ENCODE measurements at places on chromosomes 11 and 22.
A peak's percentile ranks its signal among the peaks of the same experiment; 100 is the strongest.

DNA sequence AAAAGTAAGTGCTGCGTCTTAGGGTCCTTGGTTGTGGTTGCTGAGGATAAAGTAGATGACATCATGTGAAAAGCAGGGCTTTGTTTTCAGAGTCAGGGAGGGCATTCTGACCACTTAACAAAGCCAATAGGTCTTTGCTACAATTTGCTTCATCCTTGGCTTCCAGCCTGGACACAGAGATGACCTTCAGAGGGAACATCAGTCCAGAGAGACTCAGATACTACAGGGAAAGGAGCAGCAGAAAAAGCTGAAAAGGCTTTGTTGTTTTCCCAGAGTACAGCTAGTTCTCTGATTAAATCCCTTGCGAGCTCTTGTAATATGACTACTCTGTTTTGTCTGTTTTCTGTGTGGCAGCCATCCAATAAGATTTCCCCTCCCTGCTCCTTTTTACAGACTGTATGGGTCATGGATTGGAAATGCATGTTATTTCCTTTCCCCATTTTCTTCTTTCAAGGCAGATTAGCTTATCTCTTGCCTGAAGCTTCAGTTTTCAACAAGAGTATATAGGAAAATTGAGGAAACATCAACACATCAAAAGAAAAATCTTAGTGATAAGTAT is 31.9 kb downstream of the ATG13 start:
- peak; percentile 98 for ATAC-seq

- no peak for ATAC-seq
Measured at GRCh38 chr11:13713982-13714381, 45.5 kb downstream of the FAR1 start.

DNA sequence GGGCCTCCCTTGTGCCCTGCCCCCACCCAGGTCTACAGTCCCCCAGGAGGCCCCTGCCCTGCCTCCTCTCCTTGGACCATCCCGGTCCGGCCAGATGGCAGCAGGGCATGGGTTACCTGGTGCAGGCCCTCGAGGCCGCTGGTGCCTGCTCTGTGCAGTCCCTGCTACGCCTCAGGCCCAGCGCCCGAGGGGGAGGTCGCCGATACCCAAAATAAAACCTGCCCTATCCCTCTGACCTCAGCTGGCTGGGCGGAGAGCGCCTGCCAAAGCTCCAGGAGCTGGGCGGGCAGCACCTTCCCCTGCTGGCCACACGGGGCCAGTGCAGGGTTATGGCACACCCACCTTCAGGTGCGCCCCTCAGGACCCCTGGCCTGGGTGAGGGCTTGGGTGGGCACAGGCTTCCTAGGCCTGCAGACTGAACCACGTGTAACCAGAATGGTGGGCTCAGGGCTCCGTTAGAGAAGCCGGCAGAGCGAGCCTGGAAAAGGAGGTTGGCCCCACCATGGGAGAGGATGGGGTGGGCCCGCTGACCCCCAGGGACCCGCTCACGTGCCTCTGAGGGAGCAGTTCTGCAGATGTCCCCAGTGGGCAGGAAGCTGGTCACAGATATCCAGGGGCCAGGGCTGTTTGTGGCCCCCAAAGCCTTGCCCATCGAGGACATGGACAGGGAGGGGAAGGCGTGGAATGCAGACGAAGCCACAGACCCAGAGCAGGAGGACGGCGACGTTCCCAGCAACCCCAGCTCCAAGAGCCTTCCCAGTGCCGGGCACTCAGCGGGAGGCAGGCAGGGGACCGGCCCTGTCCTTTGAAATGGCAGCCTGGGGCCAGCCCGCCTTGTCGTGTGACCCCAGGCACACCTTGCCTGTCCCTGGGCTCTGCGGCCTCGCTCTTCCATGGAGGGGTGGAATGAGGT is 1.7 kb upstream of the TNNT3 start:
- peak; percentile 45 for ATAC-seq

GRCh38 chr22:25202290-25202921 is 2.7 kb downstream of the CRYBB3 start:
- ATAC-seq, result peak; percentile 91

DNA sequence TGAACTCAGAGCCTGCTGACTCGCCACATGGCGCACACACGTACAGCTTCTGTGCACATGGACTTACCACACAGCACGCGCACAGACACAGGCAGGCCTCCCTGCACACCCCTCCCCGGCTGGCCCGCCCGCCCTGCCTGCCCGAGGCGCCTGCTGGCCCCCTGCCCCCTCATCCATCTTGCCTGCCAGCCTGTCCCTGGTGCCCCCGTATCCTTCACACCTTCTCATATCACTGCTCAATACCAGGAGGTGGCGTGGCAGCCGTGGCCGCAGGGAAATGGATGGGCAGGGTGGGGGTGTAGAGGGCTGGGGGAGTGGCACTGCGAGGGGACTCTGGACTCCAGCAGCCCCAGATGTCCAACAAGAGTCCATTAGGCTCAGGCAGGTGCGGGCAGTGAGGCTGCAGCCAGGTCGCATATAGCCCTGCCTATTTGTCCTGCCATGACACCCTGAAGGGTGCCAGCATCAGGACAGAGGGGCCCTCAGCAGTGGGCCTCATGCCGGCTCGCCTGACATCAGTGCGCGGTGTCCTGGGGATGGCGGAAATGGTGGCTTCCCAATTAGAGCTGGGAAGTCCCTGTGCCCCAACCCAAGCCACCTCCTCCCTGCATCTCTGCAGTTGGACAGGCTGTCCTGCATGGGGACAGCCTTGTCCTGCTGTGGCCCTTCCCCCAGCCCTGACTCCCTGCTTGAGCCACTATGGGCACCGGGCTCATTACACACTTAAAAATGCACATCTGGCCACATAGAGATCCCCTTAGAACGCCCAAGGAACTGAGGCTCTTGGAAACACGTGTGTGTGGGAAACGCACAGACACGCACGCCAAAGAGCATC is 2.0 kb upstream of the TBX10 start:
- ATAC-seq, result no peak

GRCh38 chr22:44985906-44986527 is 23.8 kb downstream of the PHF21B start:
- ATAC-seq, result no peak

DNA sequence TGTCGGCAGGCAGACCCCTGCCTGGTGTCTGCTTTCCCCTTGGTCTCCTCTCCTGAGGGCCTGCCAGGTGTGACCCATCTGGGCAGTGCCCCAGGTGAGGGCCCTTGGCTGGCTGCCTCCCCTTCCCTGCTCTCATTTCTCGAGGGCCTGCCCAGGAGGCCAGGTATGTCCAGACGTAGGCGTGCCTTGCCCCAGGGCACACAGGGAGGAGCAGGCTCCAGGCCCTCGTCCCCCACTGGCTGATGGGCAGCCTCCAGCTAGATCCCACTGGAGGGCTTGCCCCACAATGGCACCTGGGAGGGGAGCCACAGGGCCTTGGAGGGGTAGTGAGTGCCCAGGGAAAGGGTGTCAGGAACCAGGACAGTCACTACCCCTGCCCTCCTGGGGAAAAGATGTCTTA is 95.9 kb downstream of the CACNA1I start:
- ATAC-seq, result no peak

- no peak for ATAC-seq
Measured at GRCh38 chr11:38543986-38544385, 1946.0 kb upstream of the RAG2 start.

GRCh38 chr11:111766834-111767142 is 599 bp upstream of the PPP2R1B start:
- ATAC-seq, result peak; percentile 58

GRCh38 chr11:99979042-99979441 is 708.0 kb upstream of the ARHGAP42 start:
- no peak for ATAC-seq

- no peak for ATAC-seq
Measured at GRCh38 chr11:71309181-71309580, 56.8 kb upstream of the SHANK2 start.

DNA sequence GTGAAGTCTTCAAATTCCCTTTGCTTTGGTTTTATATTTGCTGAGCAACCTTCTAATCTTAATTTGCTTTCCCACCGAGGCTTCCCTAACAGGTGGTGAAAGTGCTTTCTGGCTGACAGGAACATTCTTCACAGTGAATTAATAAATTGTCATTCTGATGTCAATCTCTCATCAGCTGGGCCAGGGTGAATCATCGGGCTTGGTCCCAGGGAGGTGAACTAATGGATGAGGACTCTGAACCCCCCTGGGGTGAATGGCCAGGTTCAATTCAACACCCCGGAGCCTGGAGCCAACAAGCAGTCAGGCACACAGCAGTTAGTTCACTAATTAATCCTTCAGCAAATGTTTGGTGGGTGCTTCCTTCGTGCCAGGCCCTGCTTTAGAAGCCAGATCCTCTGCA is 155.4 kb upstream of the PDGFD start:
- no peak for ATAC-seq

DNA sequence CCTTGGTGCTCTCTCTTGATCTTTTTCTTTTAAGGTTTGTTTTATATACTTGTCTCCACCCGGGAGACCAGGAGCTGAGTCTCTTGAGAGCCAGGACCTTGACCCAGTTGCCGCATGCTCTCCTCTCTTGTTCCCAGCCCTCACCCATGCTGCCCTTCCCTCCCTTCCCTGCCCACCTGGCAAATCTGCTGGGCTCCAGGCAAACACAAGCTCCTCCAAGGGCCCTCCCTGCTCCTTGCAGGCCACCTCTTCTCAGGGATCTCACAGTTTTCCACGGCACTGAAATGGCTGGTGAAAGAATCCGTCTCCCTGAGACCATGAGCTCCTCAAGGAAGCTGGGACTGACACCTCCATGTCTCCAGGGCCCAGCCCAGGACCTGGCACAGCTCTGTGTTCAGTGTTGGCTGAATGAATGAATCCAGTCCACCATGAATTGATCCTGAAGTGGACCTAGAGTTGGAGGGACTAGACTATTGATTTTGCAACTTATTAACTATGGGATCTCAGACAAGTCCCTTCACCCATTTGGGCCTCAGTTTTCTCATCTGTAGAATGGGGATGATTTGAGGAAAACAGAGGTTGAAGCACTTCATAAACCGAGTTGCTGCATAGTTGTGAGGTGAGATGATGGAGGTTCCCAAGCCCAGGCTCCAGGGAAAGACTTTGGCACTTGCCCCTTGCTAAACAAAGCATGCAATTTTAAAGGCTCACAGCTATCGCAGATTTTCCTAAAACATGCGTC is 25.1 kb upstream of the FBLN1 start:
- ATAC-seq, result no peak

GRCh38 chr11:7196396-7197146 is 55.1 kb upstream of the SYT9 start:
- ATAC-seq, result no peak

- no peak for ATAC-seq
Measured at GRCh38 chr11:93719310-93719709, 22.0 kb downstream of the TAF1D start.

DNA sequence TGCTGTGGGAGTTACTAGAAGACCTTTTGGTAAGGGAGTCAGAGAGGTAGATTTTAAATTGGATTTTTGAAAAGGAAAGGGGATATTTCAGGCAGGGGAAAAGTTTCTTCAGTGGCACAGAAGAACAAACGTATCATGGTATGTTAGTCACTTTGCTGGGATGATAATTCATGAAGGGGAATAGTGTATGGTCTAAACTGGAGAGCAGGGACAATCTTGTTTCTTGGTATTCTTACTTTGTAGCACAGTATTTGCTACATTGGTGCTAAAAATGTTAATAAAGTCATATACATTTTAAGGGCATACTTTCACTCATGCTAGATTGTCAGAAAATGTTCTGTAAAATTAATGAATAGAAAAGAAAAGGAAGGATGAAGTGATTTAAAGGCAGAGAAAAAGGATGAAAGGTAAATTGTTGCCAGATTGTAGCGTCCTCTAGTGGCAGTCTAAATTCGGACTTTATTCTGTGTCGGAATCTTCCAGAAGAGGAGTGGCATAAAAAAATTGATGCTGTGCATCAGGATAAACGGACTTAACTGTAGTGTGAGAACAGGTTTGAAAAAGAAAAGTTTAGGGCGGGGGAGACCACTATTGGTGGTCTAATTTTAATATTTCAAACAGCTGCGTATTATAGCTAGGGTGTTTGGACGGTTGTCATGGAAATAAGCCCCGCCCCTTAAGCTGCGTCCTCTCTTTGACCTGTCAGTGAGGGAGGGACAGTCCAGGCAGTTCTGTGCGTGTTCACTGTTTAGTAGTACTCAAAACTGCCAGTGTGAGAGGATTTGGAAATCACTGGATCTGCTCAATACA is at the start of gene BCO2:
TSS of gene BCO2 (plus strand) at position 724 of the 810 bp plus-strand sequence. CDS start 90 bp downstream, outside the sequence.
- peak; percentile 95 for ATAC-seq

GRCh38 chr11:32437495-32438345 is 2.4 kb upstream of the WT1 start:
- no peak for ATAC-seq

GRCh38 chr22:43227239-43227630 is 40.3 kb upstream of the TTLL12 start:
- no peak for ATAC-seq

- no peak for ATAC-seq
Measured at GRCh38 chr22:26821854-26822253, 164.5 kb downstream of the MIAT start.

DNA sequence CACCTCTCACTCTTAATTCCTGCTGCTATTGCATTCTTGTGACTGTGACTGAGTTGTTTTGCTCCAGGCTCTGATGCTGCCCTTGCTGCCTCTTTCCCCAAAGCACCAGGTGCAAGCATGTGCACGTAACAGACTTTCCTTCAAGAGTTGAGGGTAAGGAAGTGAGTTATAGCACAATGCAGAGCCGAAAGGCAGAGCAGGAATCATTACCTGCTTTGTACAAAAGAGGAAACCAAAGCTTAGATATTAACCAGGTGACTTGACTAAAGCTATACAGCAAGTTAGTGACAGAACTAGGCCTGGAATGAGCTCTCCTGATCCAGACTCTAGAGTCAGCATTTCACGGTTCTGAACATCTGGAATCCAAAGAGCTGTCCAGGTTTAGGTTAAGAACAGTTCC is 33.6 kb downstream of the NEU3 start:
- ATAC-seq, result no peak

DNA sequence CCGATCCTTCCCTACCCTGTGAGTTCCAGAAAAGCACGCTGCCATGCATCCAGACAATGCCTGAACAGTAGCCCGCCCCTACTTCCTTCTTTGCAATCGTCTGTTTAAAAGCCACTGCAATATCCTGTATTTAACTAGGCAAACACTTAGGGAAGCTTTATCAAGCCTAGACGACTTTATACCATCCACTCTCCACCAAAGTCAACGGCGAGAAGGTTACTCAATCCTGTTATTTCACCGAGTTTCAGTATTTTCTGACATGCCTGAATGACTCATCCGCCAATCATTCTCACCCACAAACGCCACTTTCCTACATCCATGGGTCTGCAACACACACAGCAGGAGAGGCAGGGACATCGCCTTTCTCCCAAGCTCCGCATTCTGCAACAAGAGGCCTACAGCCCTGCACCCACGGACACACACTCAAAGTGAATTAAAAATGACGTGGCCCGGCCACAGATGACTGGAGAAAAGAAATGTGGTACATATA is 9.3 kb downstream of the CELSR1 start:
- no peak for ATAC-seq

DNA sequence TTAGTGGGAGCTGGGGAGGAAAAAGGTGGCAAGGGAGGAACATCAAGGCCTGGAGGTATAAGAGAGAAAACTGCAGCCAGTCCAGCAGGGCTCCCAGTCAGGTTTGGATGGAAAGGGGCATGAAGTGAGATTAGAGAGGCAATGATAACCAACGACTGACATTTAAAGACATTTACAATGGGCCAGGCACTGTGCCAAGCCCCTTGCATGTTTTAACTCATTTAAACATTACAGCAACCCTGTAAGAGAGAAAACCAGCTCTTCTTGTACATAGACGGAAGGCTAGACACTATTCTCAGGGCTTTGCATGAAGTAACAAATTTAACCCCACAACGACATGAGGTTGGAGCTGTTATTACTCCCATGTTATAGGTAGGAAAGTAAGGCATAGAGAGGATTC is 32.1 kb upstream of the PAK1 start:
- ATAC-seq, result no peak

Measured in SK-N-SH treated with all-trans-retinoic acid at 6 μM for 48 hours (cell line).